ENCODE measurements at places on chromosomes 7 and 10.

DNA sequence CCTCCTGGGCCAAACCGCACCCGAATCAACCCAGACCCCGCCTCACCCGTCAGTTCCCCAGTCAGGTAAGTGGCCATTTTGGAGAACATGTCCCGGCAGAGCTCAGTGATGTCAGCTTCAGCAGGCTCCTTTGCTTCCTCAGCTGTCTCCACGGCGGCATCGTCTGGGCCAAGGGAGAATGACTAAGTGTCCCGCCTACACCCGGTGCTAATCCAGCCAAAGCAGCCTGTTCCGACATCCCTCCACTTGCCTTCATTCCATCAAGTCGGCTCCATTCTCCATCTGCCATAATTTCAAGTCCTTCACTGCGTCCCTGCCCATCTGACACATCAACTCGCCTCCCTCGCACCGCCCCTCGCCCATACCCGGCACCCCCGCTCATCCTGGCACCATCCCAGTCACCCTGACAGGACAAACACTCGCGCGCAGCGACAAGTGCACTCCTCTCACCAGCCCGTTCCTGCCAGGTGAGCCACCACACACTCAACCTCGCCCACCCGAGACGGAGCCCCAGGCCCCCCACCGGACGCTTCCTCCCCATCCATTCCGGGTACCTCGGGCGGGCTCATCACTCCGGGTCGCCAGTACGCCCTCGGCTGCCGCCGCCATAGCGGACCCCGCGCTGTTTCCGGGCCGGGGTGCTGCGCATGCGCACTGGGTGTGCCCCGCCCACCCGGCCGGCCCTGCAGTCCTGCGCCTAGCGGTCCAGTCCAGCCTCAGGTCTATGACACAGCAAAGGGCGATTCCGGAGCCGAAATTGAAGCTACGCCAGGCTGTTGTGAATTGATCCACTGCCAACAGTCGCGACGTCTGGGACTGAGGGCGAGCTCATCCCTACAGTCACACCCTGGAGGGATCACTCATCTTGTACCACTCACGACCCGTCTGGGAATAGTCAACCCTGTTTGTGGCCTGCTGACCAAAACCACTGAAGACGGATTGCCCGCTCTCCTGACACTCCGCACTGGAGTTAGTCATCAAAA is at the start of gene BLOC1S2:
TSS of gene BLOC1S2 (minus strand) at position 630 of the 983 bp plus-strand sequence. CDS start at position 609, 21 bp downstream.
- H3K36me3 ChIP-seq = peaks cover 18% of the 10 kb centered on the region
- H3K27me3 ChIP-seq = no peaks in the 10 kb centered on the region
- H3K4me1 ChIP-seq = peaks cover 23% of the 10 kb centered on the region

- no peaks in the 10 kb centered on the region for H3K36me3 ChIP-seq
- peaks cover 4% of the 10 kb centered on the region for H3K27me3 ChIP-seq
- peaks cover under 1% of the 10 kb centered on the region for H3K4me1 ChIP-seq
- DNase-seq = no peak
- no peak overlapping the region for H3K27ac ChIP-seq
Measured at GRCh38 chr10:132059760-132060508, 5.8 kb upstream of the JAKMIP3 start.

- no peak for DNase-seq
- no peaks in the 10 kb centered on the region for H3K36me3 ChIP-seq
- no peaks in the 10 kb centered on the region for H3K27me3 ChIP-seq
- no peak overlapping the region for H3K27ac ChIP-seq
- H3K4me3 ChIP-seq = no peak overlapping the region
Measured at GRCh38 chr7:10521306-10521705, 452.4 kb upstream of the PHF14 start.

DNA sequence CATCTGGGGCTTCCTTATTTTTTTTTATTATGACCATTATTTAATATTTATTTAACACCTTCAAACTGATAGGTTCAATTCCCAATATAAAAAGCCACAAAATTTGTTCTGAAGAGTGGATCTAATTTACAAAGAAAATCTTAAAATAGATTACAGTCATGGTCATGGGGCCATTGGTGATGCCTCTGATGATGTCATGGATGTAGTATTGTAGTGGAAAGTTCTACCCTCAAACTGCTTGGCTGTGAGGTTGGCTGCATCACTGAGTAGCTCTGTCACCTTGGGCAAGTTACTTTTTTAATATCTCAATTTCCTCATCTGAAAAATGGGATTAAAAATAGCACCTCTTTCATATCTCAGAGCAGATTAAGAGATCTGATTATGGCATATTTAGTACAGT is 128.5 kb downstream of the DKK1 start:
- H3K27ac ChIP-seq = peak overlapping the region; percentile 52
- H3K36me3 ChIP-seq = no peaks in the 10 kb centered on the region
- DNase-seq = no peak

- no peak overlapping the region for H3K27ac ChIP-seq
- no peaks in the 10 kb centered on the region for H3K27me3 ChIP-seq
- DNase-seq = no peak
- no peaks in the 10 kb centered on the region for H3K4me1 ChIP-seq
- H3K4me3 ChIP-seq = no peak overlapping the region
Measured at GRCh38 chr7:2141651-2142050, 91.1 kb downstream of the MAD1L1 start.

- H3K27me3 ChIP-seq = no peaks in the 10 kb centered on the region
- H3K27ac ChIP-seq = no peak overlapping the region
- H3K4me3 ChIP-seq = no peak overlapping the region
Measured at GRCh38 chr7:149854611-149855360, 16.6 kb downstream of the ZNF862 start.

GRCh38 chr10:123666318-123667236 is at the start of gene GPR26:
Gene GPR26, plus strand, starts transcription at chr10:123666355. Its CDS starts 53 bp downstream, at chr10:123666408.
- DNase-seq = no peak
- H3K27me3 ChIP-seq = peaks cover 79% of the 10 kb centered on the region
- no peak within 1 kb of the TSS for H3K27ac ChIP-seq
- no peaks in the 10 kb centered on the region for H3K4me1 ChIP-seq

DNA sequence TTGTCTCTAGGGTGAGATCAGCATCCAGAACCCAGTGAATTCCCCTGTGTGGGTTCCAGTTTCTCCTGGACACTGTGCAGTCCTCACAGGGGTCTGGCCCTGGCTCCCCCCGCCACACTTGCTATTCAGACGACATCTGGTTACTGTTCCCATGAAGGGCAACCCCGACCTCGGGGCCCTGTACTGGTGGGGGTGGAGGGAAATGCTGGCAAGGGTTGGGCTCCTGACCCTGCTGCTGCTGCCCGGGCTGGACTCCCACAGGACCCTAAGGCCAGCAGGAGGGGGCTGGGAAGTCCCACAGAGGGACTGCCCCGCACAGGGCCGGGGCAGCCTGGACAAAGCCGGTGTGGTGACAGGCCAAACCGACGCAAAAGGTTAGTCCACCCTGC is 768 bp upstream of the CPA1 start:
- peaks cover 13% of the 10 kb centered on the region for H3K4me1 ChIP-seq
- H3K4me3 ChIP-seq = no peak overlapping the region
- H3K27ac ChIP-seq = no peak overlapping the region
- H3K36me3 ChIP-seq = no peaks in the 10 kb centered on the region

DNA sequence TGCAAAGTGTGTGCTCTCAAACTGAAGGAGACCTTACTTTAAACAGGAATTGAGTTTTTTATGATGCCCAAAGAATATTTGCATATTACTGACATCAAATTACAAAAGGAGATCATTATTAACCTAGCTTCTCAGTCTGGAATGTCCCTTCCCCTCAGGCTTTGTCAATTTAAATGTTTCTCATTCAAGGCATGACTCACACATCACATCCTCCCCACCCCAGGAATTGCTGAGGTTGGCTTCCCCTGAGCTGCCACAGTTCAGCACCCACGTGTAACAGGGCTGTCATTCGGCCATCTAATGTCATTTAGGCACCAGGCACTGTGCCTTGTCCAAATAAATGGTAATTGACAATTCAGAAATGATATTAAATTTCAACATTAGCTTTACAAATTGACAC is 305.9 kb upstream of the MGMT start:
- no peak for DNase-seq
- no peak overlapping the region for H3K4me3 ChIP-seq
- no peaks in the 10 kb centered on the region for H3K4me1 ChIP-seq
- H3K36me3 ChIP-seq = no peaks in the 10 kb centered on the region

DNA sequence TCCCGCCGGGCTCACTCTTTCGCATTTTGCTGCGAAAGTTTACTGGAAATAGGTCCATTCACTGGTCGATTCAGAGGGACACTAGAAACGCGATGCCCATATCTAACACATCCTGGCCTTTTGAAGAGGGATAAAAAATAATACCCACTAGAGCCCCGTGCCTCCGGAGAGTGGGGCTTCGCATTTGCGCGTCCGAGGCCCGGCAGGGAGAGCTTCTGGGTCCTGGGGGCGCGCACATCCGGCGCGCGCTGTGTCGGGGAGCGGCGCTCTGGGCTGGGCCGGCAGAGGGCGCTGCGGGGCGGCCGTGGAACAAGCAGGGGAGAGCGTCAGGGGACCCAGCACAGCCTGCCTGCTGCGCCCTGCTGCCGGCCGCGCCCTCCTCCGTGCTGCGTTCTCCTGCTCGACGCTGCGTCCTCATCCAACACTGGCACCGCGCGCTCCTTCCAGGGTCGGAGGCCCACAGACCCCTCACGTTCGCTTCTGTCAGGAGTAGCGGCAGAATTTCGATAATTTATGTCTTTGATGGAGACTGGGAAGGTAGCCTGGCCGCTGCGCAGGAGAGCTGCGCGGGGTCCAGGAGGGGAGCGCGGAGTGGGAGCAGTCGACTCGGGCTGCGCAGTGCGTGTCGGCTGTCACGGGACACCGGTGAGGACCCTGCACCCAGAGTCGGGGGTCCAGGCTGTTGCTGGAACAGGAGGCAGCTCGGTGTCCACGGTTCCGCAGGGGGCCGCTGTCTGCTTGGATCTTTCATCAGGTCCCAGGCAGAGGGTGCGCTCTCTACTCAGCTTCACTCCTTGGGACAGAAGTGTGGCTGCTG is 41.5 kb upstream of the ZNF32 start:
- H3K4me3 ChIP-seq = peak overlapping the region; percentile 52
- H3K27me3 ChIP-seq = no peaks in the 10 kb centered on the region
- peaks cover 28% of the 10 kb centered on the region for H3K4me1 ChIP-seq
- no peaks in the 10 kb centered on the region for H3K36me3 ChIP-seq

GRCh38 chr7:158291998-158292397 is 295.6 kb downstream of the PTPRN2 start:
- DNase-seq = no peak
- H3K4me3 ChIP-seq = no peak overlapping the region
- H3K27ac ChIP-seq = no peak overlapping the region
- H3K36me3 ChIP-seq = no peaks in the 10 kb centered on the region
- no peaks in the 10 kb centered on the region for H3K27me3 ChIP-seq
- no peaks in the 10 kb centered on the region for H3K4me1 ChIP-seq

GRCh38 chr7:102103027-102103372 is 183.7 kb upstream of the SH2B2 start:
- H3K36me3 ChIP-seq = peaks cover 29% of the 10 kb centered on the region
- no peaks in the 10 kb centered on the region for H3K4me1 ChIP-seq
- no peak for DNase-seq
- H3K27me3 ChIP-seq = no peaks in the 10 kb centered on the region
- H3K4me3 ChIP-seq = no peak overlapping the region
- no peak overlapping the region for H3K27ac ChIP-seq

- no peak overlapping the region for H3K4me3 ChIP-seq
- H3K27ac ChIP-seq = no peak overlapping the region
- no peaks in the 10 kb centered on the region for H3K27me3 ChIP-seq
- no peak for DNase-seq
- H3K4me1 ChIP-seq = peaks cover 14% of the 10 kb centered on the region
- no peaks in the 10 kb centered on the region for H3K36me3 ChIP-seq
Measured at GRCh38 chr7:55351263-55351662, 13.9 kb upstream of the LANCL2 start.

DNA sequence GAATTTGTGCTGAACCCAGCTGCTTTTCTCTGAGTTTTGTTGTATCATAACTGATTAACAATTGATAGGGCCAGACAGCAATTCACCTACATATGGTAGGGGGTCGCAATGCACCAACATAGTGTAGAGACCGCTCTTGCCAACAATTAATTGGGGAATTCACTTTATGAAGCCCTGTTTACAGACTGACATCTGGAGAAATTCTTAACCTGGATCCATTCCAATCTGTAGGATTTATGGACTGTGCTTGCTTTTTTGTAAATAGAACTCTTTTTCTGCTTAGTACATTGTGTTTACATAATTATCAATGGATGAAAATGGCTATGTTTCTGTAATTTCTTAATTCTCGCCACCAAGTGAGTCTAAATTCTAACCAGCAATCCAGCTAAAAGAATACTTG is 311.7 kb upstream of the BMPER start:
- no peaks in the 10 kb centered on the region for H3K27me3 ChIP-seq
- H3K27ac ChIP-seq = no peak overlapping the region
- peaks cover 2% of the 10 kb centered on the region for H3K4me1 ChIP-seq

DNA sequence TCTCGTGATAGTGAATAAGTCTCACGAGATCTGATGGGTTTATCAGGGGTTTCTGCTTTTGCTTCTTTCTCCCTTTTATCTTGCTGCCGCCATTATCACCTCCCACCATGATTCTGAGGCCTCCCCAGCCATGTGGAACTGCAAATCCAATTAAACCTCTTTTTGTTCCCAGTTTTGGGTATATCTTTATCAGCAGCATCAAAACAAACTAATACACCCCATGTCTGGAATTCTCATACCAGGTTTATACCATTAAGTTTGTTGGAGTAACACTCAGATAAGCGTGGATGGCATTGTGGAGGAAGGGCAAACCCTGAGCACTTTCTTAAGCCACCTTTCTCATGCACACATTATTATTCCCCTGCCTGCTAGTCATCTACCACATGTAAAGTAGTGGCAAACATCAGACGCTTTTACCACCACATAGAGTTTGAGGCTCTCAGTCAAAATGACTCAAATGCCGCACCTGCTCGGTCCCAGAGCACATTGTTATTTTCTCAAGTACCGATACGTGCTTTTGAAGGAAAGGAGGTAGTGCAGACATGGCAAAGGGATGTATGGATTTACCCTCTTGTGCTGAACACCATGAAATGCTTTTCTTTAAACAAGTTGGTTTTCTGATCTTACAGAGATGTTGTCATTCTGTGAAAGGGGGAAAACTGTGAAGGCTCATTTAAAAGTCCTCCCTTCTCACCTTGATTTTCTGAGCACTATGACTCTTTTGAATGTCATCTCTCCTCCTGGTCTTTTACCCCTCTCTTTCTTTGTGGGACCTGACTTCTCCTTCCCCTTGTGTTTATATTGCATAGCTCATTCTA is 429.7 kb downstream of the EXOC4 start:
- H3K4me1 ChIP-seq = no peaks in the 10 kb centered on the region
- no peaks in the 10 kb centered on the region for H3K36me3 ChIP-seq
- no peak for DNase-seq
- H3K27me3 ChIP-seq = no peaks in the 10 kb centered on the region
- no peak overlapping the region for H3K4me3 ChIP-seq

GRCh38 chr7:97116308-97116707 is 1.2 kb upstream of the SDHAF3 start:
- no peaks in the 10 kb centered on the region for H3K36me3 ChIP-seq
- H3K27ac ChIP-seq = no peak overlapping the region
- no peak for DNase-seq
- peaks cover 7% of the 10 kb centered on the region for H3K27me3 ChIP-seq

DNA sequence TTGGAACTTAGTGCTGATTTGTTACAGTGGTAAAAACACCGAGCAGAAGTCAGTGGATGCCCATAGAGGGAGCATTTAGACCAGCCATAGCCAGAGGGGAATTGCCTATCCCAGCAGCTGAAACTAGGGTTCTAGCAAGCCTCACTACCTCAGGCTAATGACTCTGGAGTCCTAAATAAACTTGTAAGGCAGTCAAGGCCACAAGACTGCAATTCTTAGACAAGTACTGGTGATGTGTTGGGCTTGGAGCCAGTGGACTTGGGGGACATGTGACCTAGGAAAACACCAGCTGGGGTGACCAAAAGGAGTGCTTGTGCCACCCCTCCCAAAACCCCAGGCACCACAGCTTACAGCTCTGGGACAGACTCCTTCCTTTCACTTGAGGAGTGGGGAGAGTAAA is 209.0 kb downstream of the MAGI2 start:
- H3K4me3 ChIP-seq = no peak overlapping the region
- no peak overlapping the region for H3K27ac ChIP-seq
- H3K27me3 ChIP-seq = no peaks in the 10 kb centered on the region
- DNase-seq = no peak
- H3K36me3 ChIP-seq = no peaks in the 10 kb centered on the region

Data from suprapubic skin (tissue), 4 donors.